ENCODE measurements at places on chromosomes 12 and 14.

GRCh38 chr14:74618078-74618952 is 6.3 kb upstream of the LTBP2 start:
- DNase-seq: peak; percentile 63

DNA sequence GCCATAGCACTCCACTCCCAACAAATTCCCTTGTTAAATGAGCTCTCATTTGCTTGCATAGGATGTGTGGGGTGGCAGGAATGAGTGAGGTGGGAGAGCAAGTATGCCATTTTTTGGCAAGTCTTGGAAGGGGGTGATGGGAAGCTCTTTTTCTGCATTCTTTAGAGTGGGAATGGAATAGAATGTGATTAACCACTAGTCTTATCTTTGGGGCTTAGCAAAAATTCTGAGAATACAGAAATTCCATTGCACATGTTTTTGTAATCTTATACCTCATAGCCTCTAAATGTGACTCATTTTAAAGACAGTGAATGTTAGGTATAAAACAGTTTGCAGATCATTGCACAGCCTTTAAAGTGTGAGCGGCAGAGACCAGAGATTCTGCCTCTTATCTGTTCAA is 28.4 kb upstream of the NEDD1 start:
- no peak for DNase-seq

DNA sequence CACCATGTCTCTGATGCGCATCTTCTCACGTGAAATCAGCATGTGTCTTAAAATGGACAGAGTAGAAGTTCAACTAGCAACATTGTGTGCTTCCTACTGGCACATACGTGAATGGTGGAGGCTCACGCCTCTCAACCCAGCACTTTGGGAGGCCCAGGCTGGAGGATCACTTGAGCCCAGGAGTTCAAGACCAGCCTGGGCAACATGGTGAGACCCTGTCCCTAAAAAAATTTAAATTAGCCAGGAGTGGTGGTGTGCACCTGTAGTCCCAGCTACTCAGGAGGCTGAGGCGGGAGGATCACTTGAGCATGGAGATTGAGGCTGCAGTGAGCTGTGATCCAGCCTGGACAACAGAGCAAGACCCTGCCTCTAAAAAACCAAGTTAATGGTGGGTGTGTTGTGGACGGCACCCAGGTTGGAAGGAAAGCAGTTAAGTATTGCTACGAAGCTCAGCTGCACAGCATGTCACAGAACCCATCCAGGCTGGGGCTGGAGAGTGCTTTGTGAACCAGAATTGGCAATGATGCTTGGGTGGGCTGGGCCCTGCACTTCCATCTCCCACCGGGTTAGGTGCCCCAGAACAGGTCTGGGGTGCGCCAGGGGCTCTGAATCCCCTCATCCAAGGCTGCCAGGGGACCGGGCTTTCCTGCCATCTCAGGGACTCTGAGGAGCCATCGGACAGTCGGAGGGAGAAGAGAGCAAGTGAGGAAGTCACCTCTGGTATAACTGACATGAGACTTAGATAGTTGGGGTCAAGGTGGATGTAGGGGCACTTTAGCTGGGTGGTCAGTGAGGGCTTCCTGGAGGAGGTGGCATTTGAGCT is 33.0 kb upstream of the ULK1 start:
- no peak for DNase-seq

DNA sequence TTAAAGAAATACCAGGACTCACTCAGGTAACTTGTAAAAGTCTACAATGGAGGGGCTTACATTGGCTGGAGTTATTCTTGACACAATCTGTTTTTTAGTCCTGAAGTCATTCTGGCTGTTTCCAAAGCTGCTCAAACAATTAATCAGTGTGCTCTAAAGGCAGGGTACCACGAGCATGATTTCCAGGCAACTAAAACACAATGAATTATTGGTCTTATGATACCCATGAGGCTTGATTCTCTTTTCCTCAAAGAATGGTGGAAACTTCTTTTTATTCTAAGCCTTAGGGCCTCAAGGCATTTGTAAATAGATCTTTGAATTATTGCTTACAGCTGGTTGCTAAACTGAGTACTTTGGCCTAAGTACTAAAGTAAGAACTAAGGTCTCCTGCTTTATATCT is 199.8 kb upstream of the PDZRN4 start:
- no peak for DNase-seq

DNA sequence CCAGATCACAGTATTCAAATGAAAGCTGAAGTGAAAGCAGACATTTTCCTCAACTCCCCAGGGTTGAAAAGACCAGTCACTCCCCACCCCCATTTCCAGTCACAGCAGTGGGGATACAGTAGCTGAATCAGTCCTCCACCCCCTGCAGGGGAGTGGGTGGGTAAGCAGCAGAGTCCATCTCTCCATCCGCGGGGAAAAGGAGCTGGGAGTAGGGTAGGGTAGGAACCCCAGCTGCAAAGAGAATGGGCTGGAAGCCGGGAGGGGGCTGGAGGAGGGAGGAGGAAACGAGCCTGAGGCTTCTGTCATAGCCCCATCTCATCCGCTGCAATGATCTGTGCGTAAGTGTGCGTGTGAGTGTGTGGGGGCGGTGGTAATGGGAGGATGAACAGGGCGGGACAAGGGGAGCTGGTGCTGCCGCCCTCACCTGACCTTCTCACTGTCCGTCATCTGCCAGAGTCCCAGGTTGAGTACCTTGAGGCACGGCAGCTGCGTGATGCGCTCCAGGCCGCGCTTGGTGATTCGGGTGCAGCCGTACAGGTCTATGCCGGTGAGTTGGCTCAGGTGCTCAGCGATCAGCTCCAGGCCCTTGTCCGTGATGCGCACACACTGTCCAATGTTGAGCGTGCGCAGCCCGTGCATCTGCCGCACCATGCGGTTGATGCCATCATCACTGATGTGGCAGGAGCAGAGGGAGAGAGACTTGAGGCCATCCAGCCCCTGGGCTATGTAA is 1.8 kb downstream of the FBXL14 start:
- peak; percentile 67 for DNase-seq

- no peak for DNase-seq
Measured at GRCh38 chr12:47817272-47818006, 2.3 kb downstream of the HDAC7 start.

DNA sequence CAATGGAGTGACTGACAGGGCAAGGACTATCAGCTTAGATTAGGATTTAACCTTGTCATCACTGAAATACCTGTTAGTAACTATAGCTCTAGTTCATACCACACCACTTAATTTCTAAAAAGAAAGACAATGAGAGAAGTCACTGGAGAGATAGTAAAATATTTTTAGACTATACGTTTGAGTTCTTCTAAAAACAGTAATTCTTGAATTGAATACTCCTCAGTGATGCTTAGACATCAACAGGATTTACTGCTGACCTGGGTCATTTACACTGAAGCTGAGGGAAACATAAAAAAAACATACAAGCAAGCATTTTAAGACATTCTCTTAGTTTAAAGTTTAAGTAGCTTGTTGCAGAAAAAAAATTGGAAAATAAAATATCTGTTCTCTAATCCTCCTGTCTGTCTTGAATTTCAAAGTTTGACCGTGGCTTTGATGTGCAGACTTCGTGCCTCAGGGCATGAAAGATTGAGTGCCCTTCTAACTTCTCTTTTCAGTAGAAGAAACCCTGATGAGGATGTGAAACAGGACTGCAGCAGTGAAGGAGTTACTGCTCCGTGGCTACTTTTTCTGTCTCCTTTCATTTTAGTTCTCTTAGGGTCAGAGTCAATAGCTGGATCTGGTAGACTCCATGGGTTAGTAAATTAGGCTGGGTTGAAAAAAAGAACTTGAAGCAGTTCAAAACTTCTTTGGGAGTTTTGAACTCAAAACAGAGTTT is 172.2 kb downstream of the PTPRO start:
- DNase-seq: no peak

- DNase-seq: no peak
Measured at GRCh38 chr12:115206801-115207200, 522.8 kb upstream of the TBX3 start.

Data from CD4-positive, CD25-positive, alpha-beta regulatory T cell (primary cell).